ENCODE measurements at places on chromosomes 16 and 17. TPM values are rescaled to one million over a fixed set of nuclear protein-coding genes. Genes with fewer than 3 reads are reported as not detected.

HOXB2 gene
- 42.4 TPM for polyA plus RNA-seq

CCL8 gene
- not detected for polyA plus RNA-seq

PPP1R1B gene
- polyA plus RNA-seq, result not detected

KCTD2 gene
- polyA plus RNA-seq, result 8.5 TPM

GRIN2C gene
- not detected for polyA plus RNA-seq

SMIM36 gene
- polyA plus RNA-seq, result not detected

GLIS2 gene
- polyA plus RNA-seq, result not detected

ADAM11 gene
- polyA plus RNA-seq, result not detected

TEKT5 gene
- not detected for polyA plus RNA-seq

CFAP97D1 gene
- polyA plus RNA-seq, result not detected

ZNF597 gene
- polyA plus RNA-seq, result 1.8 TPM
